NCI-H1092 (cell line): ENCODE measurements at places on chromosomes 3 and 15.

DNA sequence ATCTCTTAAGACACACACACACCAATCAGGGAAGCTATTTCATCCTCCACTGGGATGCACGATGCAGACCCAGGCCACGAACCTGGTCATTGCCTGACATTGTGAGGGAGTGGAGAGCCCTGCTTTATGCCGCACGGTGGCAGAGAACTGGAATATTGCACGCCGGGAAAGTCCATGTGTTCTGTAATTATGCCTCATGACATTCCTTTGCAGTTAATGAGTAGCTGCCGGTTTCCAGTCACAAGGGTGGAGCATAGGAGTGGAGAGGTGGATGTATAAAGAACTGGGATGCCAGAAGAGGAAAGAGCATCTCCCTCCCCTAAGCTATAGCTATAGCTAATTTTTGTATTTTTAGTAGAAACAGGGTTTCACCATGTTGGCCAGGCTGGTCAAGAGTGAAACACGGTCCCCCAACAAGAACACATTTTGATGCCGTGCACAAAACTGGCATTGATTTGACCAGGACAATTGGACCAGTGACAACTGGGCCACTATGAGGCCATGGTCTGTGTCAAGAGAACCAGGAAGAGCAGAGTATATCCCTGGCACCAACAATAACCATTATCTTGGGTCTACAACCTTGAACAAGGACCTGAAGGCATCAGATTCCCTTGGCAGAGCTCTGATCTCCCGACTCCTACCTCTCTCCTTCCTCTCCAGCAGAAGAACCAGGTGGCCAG, 51.4 kb downstream of the SH3BP5 start:
- DNase-seq, result no peak

- no peak for DNase-seq
Observed at GRCh38 chr3:190260301-190260700, 61.9 kb downstream of the CLDN1 start.

DNA sequence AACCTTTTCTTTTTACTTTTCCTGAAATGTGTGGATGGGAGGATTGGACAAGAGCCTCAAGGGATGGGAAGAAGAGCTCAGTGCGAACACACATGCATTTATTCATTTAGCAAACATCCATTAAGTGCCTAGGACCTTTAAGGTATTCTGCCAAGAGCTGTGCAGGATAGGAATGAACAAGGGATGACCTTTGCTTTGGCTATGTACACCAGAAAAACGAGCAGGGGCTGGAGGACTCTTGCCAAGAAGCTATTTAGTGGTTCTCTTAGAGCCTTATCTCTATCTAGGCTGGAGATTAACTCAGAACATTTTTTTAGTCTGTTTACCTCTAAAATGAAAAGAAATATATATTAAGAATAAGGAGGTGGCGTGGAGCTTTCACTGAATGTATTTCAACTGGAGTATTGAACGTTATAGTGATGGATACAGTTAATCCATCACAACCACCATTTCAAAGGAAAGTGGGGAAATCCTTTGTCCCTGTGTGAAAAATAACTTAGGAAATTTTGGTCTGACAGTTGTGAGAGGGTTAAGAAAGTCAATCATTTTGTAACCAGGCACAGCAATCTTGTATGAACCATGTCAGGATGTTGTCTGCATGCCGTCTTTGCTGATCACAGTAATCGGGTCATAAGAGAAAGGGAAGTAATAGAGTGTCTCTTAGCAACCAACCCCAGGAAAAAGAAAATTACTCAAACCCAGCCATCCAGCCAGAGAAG, 279.0 kb downstream of the LPP start:
- no peak for DNase-seq

GRCh38 chr3:86814918-86815655, 175.9 kb downstream of the VGLL3 start:
- no peak for DNase-seq

DNA sequence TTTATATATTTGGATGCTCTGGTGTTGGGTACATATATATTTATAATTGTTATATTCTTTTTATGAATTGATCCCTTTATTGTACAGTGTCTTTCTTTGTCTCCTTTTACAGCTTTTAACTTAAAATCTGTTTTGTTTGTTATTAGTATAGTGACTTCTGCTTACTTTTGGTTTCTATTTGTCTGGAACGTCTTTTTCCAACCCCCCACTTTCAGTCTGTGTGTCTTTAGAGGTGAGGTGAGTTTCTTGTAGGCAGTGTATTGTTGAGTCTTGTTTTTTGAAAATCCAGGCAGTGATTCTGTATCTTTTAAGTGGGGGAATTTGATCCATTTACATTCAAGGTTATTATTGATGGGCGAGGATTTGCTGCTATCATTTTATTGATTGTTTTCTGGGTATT, 62.0 kb downstream of the AP4E1 start:
- no peak for DNase-seq

DNA sequence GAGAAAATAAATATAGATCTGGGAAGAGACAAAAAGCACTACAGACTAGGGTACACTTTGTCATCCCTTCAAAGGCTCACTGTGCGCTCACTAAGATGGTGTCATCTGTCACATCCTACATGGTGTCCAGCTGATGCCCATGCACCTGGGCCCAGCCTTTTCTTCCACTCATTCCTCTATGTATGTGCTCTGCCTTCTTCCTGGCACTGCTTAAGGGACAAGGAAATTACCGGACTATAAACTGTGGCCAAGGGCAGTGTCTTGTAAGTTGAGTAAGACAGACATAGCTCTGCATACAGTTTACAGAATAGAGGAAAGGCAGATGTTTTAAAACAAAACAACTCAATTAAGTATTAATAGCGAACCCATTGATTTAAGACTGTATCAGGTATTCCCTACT, 52.9 kb downstream of the ARHGAP31 start:
- DNase-seq, result no peak

DNA sequence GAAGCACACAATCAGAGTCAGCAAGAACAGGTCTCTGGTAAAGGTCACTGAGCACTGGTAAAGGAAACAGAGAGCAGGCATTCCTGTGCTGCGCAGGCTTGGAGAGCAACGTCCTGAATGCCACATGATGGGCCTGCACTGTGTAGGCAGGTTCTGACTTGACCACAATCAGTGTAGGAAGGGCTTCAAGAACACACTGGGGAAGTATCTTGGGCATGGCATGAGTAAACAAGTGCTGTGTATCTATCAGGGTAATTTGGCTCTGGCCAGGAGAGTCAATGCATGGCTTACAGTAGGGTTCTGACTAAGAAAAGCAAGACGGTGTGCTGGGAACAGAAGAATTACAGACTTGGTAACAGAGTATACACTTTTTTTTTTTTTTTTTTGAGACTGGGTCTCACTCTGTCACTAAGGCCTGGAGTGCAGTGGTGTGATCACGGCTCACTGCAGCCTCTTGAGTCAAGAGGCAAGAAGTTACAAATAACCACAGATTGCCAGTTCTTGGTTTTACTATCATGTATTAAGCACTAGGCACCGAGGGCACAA, 30.6 kb downstream of the TBC1D2B start:
- DNase-seq, result no peak
